ENCODE measurements at places on chromosomes 5 and 9. TPM values are rescaled to one million over a fixed set of nuclear protein-coding genes. Genes with fewer than 3 reads are reported as not detected.

- no peak for DNase-seq
Measured at GRCh38 chr5:41200506-41200905, 12.8 kb downstream of the C6 start.

GRCh38 chr9:133782157-133783130 lies 44.3 kb upstream of the SARDH start:
- peak; percentile 51 for DNase-seq

DNA sequence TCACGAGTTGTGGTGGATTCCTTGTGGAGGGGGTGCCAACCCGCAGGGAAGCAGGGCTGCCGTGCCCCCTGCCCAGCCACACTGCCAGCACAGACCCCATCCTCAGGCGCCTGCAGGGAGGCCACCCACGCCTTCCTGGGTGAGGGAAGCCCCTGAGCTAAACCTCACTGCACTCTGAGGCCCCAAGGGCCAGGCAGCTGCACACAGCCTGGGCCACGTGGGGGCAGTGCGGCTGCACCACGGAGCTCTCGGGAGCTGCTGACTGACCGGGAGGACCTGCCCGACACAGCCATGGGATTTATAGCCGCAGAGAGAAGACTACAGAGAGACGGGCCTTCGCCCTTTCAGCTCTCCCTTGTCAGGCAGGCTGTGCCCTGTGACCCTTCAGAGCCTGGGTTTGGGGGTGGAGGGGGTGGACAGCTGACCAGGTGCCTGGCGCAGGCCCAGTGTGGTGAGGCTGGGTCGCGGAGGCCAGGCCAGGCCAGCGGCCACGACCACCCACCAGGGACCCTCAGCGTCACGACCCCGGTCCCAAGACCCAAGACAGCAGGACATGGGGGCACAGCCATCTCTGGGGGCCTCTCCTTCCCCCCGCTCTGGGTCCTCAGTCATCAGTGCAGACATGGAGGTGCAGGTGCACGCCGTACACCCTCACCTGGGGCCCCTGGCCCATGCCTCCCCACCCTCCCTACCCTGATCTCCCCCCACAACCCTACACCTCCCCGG lies 4.3 kb upstream of the AHRR start:
- no peak for DNase-seq

GRCh38 chr5:466661-467310 lies 23.8 kb downstream of the EXOC3 start:
- DNase-seq, result no peak

GRCh38 chr5:51148437-51148836 lies 234.8 kb upstream of the ISL1 start:
- DNase-seq, result no peak

GRCh38 chr9:17361378-17361777 lies 217.5 kb upstream of the SH3GL2 start:
- DNase-seq, result no peak

DNA sequence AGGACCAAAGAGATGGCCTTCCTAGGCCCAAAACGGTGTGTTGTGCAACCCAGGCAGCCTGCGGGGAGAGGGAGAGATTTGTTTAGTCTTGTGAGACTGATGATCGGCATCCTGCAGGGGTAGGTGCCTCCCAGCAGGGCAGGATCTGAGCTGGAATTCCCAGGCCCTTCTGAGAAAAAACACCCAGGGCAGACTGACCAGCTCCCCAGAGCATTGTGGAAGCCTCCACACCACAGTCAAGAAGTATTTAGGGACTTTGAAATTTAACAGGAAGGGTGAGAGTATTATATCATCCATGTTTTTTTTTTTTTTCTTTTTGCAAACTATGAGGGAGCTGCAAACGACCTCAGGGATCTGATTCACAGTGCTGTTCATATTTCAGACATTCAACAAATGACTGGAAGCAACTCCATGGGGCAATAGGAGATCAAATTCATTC lies 104.5 kb upstream of the LHFPL2 start:
- no peak for DNase-seq

GRCh38 chr9:111831371-111832108 lies 36.8 kb upstream of the SHOC1 start:
- DNase-seq, result no peak

DNA sequence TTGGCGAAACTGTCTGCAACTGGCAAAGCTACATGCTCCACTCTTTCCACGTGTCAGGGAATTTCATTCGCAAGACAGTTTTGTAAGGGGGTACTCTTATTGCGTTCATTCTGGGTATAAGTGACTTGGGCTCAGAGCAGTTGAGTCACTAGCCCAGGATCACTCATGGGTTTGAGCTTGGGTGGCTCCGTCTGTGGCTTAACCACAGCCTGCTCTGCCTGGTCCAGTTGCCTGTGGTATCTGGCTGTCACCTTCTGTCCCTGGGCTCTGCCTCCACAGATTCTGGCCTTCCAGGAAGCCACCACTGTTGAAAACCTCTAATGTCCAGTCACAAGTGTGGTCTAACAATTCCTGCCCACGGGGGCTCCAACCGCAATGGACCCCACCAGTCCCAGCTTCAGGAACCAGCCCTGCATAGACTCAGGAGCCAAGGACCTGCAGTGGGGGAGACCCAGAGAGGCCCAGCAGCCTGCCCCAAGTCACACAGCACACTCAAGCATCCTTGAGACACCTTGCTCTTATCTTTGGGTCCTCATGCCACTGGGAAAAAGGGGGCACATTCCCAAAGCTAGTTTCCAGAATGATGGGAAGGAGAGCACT lies 10.4 kb downstream of the KIF12 start:
- no peak for DNase-seq

DNA sequence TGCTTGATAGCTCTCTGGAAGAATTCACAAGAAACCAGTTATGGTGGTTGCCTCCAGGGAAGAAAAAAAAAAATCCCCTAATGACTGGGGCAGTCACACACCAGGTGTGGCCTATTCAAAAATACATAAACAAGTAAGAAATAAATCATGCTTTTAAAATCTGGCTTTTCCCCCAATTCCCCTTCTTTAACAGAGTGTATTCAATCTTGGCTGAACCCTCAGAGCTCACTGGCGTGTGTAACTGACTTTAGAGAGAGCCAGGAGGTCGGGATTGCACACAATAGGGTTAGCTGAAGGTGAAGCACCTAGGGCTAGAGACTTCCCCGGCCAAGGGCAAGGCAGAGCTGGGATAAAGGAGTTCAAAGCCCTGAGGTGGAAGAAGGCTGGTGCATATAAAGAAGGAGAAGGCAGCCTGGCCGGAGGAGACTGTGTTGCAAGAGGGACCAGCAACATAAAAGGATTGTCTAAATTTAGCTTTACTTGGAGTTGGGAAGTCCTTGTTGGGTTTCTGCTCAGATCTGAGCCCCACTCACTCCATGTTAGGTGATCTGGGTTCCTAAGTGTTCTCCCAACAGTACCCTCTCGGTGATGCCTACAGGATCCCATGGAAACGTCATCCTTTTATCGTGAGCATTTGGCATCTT lies 19.7 kb downstream of the FNBP1 start:
- DNase-seq, result no peak

- no peak for DNase-seq
Measured at GRCh38 chr9:5718296-5719032, 89.6 kb downstream of the RIC1 start.

GRCh38 chr9:2047144-2047671 lies 32.1 kb downstream of the SMARCA2 start:
- DNase-seq, result no peak

GRCh38 chr5:59704936-59705335 lies 188.6 kb downstream of the PDE4D start:
- DNase-seq, result no peak

GRCh38 chr9:10571699-10572098 lies 41.1 kb downstream of the PTPRD start:
- no peak for DNase-seq

DNA sequence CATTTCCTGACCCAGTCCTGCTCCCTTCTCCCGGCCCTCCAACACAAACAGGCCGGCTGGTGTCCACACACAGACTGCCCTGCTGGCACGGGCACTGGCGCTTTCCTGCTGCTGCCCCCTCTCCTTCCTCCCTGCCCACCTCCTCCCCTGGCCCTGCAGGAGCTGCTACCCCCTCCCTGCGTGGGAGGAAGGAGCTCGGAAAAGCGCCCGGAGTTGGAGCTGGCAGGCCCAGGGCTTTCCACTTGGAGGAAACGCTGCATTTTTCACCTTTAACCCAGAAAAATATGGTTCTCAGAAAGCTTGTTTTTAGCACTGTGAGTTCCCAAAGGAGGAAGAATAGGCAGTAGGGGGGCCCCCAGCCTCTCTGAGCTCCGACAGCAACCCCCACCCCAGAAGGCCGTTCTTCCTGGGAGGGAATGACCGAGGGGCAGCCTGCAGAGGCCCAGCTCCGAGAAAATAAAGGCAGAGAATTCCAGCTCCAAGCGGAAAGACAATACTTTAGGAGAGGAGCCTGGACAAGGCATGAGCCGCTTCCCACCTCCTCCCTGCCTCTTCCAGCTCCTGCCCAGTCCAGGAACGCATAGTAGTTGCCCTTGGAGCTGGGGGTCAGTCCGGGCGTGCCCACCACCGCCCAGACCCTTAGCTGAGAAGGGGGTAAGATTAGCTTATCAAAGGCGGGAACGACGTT lies 88.9 kb downstream of the LIFR start:
- no peak for DNase-seq

GRCh38 chr5:83467371-83468035 lies 4.0 kb upstream of the VCAN start:
- DNase-seq, result no peak

GRCh38 chr9:92196909-92197308 lies 81.7 kb upstream of the SPTLC1 start:
- no peak for DNase-seq

DNA sequence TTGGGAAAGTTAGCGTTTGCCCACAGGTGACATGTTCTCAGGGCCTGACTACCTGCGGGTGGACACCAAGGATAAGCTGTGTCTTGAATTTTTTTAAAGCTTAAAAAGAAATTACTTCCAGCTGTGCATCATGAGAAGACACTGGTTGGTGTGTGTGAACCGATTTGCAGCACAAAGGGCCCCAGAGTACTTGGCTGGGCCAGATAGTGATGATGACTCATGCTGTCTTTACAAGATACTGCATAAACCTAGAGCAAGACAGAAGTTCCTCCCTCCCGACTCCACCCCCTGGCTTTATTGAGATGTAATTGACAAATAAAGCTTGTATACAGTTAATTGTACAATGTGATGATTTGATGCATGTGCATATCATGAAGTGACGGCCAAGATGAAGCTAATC lies 212.8 kb downstream of the NXNL2 start:
- no peak for DNase-seq

DNA sequence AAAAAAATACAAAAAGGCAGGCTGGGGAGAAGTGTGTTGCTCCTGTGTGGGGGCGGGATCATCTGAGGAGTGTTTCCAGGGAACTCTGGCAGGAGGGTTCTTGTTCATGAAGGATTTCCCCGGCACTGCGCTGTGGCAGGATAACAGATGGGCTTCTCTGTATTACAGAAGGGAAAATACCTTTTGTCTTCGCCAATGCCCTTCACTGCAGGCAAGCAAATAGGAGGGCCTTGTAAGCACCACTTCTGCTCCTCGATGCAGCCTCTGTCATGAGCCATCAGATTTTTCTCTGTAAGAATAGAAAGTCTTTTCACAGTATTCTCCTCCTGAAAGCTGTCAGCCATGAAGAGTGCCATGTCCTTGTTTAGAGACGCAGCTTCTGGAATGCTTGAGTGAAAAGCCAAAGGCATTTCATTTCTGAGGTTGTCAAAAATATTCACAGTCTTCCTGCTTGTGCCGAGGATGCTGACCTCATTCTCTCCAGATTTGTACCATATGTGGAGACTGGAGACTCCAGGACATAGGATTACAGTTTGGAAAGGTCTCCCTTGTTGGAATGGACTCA lies 294.0 kb downstream of the YTHDC2 start:
- no peak for DNase-seq

- DNase-seq, result no peak
Measured at GRCh38 chr5:122921826-122922225, 76.4 kb downstream of the SNX24 start.

- DNase-seq, result no peak
Measured at GRCh38 chr5:74040811-74041491, 415.0 kb downstream of the ARHGEF28 start.

DNA sequence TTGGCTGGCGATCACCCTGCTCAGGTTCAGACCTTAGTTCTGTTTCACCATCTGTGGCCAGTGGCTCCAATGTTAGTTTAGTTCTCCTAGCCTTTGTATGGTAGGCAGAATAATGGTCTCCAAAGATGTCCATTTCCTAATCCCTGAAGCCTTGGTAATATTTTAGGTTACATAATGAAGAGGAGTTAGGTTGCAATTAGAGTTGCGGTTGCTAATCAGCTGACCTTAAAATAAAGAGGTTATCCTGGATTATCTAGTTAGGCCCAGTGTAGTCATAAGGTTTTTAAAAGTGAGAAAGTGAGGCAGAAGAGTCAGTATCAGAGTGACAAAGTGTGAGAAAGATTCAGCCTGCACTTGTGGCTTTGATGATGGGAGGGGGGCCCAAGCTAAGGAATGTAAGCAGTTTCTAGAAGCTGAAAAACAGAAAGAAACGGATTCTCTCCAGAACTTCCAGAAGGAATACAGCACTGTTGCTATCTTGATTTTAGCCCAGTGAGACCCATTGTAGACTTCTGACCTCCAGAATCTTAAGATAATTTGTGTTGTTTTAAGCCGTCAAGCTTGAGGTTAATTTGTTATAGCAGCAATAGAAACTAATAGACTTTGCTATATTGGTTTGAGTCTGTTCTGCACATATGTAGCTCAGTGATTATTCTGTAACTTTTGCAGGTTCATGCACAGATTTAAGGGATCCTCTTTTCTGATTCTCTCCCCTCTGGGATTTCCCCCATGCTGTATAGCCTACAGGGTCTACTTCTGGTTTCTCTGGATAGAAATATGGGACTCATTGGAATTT lies 21.6 kb downstream of the LNPEP start:
- DNase-seq, result no peak

- DNase-seq, result no peak
Measured at GRCh38 chr5:143057580-143057999, 287.4 kb downstream of the ARHGAP26 start.

- peak; percentile 29 for DNase-seq
Measured at GRCh38 chr5:92309336-92309991, 926.3 kb upstream of the ARRDC3 start.

- peak; percentile 69 for DNase-seq
Measured at GRCh38 chr5:53478411-53479044, 1.9 kb upstream of the FST start.

DNA sequence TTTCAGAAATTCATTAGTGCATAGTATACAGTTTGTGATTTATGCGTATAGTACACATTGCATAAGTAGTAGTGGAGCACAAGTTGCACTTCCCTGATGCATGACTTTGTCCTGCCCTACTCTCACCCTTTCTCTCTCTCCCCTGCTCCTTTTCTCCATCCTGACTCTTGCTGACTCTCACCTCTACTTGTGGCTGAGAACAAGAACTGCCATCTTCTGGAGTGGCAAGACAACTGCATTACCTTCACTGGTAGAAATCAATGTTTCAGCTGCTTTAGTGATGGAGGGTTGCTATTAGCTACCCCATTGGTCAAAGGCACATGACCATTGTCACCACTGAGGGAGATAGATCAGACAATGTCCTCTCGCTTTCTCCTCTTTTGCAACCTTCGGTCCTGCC lies 26.9 kb downstream of the SPEF2 start:
- DNase-seq, result no peak

ARHGEF28 gene
- 50.6 TPM for polyA plus RNA-seq

FOXD4L5 gene
- 0.10 TPM for polyA plus RNA-seq

CHSY3 gene
- polyA plus RNA-seq, result 4.6 TPM

NPR2 gene
- polyA plus RNA-seq, result 29.5 TPM

PAIP2 gene
- polyA plus RNA-seq, result 203 TPM

TMEM252 gene
- 8.5 TPM for polyA plus RNA-seq

Measured in right renal cortex interstitium (tissue), 3 donors.